ENCODE measurements at places on chromosomes 12 and 14.

DNA sequence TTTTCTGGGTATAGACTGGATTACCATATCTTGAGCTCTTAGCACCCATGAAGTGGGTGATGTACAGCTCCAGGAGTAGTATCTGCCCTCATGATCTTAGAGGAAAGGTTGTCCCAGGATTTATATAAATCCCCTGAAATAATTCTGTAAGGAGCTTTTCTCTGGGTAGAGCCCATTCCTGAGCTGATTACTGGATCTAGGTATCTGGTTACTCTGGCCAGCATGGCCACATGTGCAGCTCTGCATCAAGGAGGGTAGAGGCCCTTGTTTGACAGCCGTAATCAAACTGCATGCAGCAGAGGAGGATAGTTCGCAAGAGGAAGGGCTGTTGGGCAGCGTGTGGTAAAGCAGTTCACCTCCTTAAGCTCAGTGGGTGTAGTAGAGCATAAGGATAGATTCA lies 8.5 kb downstream of the COX14 start:
- DNase-seq = no peak

GRCh38 chr12:32277774-32278173 lies 121.6 kb upstream of the FGD4 start:
- no peak for DNase-seq

DNA sequence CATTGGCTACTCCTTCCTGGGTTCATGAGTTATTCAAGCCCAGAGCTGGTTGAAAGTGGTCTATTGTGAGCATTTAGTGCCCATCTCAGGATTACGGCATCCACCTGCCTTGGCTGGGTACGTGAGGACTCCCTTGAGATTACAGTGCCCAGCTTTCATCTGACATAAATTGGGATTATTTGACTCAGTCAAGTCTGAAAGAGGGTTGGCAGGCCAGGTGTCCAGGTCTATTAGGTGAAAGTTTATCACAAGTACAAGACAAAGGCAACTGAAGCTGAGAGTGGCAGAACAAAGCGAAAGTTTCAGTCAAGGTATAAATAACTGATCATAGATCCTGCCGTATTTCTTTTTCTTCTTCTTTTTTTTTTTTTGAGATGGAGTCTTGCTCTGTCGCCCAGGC lies 84.6 kb upstream of the ATF7IP start:
- DNase-seq = no peak

DNA sequence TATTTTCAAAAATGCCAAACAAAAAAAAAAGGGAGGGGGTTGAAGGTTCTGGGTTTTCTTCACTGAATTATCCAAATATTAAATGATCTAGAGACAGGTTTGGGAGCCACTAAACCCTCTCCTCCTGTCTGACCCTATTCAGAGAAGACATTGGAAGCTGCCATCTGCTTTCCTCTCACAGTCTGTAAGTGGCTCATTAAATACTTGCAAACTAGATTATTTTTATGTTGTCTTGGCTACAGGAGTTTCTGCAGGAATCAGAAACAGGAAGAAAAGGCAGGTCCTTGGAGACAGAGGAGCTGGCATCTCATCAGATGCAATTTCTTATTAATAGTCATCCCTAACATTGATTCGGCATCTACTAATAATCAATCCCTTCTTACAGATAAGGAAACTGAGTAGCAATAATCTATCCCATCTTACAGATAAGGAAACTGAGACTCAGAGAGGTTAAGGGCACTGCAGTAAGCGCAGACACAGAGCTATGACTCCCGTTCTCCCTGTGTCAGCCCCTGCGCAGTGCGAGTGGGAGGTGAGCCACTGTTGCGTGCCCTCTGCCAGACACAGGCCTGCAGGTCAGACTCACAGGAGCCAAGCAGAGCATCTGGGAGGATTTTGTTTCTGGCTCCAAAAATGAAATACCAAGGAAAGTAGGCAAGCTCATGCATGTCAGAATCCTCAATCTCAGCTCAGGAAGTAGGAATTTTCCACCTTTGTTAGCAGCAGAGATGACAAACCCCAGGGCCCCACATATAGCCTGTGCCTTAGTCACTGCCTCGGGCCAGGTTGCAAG lies 11.0 kb downstream of the BDKRB2 start:
- DNase-seq = no peak

GRCh38 chr14:34229140-34229539 lies 232.9 kb downstream of the SPTSSA start:
- DNase-seq = no peak

- DNase-seq = no peak
Observed at GRCh38 chr12:43737646-43738045, 20.9 kb downstream of the PUS7L start.

- DNase-seq = no peak
Observed at GRCh38 chr12:98909746-98910145, 264.7 kb downstream of the APAF1 start.

GRCh38 chr12:53048780-53049401 lies 974 bp upstream of the TNS2 start:
- no peak for DNase-seq

DNA sequence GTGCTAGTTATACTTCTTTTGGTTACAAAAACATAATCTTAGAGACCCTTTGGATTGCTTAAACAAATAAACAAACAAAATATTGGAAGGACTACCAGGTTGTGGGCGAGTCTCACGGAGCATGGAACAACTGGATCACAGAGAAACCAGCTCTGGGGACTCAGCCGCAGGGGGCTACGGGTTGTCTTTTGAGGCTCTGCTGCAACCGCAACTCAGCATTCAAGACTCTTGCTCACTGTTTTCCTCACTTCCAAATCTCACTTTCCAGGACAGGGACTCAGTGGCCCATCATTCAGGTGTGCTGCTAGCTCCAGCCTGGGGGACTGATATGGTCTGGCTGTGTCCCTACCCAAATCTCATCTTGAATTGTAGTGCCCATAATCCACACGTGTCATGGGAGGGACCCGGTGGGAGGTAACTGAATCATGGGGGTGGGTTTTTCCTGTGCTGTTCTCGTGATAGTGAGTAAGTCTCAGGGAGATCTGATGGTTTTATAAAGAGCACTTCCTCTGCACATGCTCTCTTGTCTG lies 14.0 kb upstream of the SERPINA4 start:
- no peak for DNase-seq

DNA sequence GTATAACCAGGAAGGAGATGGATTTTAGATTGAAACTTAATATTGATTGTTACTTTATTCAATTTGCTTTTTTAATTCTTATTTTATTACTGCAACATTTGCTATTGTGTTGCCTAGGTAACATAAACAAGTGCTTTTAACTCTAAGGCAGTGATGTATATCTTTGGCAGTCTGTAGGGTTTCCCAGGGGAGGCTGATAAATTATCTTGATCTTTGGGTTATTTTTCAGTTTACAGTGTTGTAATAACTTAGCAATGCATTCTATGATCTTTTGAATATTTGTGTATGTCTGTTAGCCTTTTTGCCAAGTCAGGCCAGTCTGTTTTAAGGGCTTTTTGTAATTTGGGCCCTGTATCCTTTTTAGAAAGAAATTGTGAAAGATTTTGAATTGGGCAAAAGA lies 7.8 kb upstream of the DTD2 start:
- DNase-seq = no peak

DNA sequence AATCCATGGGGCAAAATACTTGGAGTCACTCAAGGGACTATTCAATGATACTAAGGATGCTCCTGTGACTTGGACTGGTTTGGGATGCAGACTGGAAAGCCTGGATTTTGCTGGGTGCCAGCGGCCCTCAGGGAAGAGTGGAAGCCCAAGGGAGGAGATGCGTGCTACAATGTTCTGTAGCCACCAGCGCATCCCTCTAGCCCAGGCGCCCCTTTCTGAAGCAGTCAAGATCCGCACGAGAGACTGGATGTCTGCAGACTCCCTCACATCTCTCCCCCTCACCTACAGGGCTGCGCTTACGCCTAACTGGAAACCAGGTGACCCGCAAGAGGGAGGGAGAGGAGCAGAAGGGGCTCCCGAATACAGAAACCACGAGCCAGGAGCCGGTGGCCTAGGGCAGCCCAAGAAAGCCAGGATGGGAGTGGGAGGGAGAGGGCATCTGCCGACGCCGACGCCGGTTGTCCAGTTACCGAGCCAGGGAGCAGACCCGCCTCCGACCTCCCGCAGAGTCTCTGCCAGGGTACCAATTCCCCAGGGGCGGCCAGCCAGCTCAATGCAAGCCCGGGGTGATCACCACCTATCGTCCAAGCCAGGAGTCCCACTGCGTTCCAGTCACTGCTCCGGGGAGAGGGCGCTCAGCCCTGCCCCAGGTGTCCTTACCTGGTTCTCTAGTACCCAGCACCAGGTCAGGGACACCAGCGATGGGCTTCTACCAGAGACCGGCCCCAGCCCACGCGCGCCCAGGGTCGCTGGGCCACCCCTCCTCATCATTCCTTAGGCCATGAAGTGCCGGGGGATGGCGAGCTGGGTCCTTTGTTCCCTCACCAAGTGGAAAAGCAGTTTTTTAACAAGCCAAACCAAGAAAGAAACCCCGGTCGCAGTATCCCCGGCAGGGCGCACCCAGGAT lies 1.2 kb downstream of the NTN4 start:
- no peak for DNase-seq

DNA sequence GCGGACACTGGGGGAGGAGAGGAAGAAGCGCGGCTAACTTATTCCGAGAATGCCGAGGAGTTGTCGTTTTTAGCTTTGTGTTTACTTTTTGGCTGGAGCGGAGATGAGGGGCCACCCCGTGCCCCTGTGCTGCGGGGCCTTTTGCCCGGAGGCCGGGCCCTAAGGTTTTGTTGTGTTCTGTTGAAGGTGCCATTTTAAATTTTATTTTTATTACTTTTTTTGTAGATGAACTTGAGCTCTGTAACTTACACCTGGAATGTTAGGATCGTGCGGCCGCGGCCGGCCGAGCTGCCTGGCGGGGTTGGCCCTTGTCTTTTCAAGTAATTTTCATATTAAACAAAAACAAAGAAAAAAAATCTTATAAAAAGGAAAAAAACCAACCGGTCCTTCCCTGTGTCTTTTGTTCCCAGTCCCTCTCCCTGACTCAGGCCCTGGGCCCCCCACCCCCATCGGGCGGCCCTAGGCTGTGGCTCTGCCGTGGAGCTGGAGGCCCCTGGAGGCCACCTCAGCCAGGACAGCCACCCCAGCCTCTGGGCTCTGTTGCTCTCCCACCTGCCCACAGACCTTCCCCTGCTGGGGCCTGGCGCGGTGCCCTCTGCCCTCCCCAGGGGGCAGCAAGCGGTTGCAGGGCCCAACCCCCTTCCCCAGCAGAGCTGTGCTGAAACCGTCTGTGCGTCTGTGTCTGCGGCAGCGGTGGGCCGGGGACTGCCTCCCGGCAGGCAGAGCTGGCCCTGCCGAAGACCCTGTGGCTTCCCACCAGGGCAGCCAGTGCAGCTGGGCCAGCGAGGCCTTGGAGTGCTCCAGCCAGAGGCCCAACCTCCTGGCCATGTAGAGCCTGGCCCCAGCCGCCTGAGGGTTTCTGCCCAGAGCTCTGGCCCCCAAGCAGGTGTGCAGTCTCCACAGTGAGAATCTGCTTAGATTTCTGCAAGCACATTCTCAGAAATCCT lies 4.0 kb upstream of the CRIP2 start:
- DNase-seq = no peak

DNA sequence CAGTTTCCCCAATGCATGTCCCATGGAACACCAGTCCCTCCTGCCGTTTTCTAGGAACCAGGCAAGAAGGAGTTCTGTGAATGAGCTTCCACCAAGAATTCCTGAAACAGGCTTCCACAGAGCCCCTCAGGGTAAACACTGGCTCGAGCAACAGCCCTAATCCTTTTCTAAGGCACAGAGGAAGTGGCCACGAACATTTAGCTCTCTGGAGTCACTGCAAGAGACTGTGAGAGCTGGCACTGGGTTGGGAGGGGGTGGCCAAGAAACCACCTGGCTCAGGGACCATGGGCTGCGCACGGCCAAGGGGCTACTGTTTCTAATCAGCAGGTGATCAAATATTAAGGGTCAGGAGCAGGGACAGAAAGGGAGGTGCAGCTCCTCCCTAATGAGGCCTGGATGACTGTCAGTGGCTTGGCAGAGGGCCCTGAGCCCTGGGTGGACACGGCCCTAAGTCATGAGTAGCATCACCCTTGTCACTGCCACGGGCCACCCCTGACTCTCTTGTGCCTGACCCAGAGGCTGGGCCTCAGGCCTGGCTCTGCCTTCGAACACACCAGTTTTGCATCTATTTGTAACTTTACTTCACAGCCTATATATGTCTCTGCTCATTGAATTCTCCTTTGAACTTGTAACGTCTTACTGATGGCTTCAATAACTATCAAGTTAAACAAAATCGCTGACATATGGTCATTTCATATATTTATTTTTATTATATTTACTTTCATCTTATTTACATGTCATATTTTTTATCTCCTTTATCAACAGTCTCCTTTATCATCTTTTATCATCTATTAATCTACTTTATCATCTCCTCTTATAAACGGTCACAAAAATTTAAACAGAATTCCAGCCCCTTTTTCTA lies 154.0 kb downstream of the DICER1 start:
- DNase-seq = no peak

DNA sequence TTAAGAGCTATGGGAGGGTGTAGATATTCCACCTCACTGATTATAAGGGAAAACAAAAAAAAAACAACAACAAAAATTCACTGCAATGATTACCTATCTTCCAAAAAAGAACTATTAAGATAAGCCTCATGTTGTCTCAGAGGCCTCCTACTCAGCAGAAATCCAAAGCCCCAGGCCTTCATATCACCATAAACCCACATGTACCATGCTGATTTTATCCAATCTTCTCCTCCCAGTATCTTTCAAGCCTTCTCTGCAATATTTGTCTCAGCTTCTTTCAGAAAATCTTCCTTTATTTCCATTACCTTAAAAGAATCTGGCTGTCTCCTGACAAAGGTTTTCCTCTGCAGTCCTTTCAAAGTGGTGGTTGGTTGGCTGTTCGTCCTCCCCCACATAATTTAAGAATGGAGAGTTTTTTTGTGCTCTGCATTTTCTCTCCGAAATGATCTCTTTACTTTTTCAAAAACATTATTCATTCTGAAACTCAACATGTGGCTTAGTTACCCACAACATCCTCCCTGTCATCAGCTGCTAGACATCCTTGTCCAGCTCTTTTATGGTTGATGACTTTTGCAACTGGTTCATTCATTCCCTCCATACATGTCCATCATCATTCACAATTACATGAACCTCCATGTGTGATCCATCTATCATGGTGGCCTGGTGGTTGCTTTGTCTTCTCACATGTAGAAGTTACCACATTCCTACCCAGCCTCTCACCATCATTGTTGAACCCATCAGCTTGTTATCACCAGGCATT lies 2.9 kb upstream of the EPYC start:
- no peak for DNase-seq

- no peak for DNase-seq
Observed at GRCh38 chr12:120783197-120783596, 57.6 kb downstream of the ACADS start.

GRCh38 chr12:95118788-95119179 lies 45.4 kb upstream of the NR2C1 start:
- DNase-seq = no peak

DNA sequence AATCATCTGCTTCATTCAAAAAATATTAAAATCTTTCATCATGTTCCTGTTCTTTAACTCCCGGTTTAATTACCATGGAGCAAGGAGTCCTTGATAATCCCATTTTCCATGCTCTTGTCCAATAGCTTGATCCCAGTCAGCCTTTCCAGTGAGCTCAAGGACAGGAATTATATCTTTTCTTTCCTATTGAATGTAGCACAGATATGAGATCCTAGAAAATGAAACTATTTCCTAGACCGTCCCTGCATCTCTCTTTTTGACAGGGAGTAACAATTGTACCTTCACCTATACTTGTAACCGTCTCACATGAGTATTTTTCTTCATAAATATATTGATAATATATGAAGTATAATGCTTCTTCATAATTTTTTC lies 35.6 kb downstream of the PIK3C2G start:
- no peak for DNase-seq
